ENCODE measurements at places on chromosomes 13 and 19.

GRCh38 chr13:29922896-29923295 is 72.5 kb upstream of the UBL3 start:
- DNase-seq = no peak

GRCh38 chr13:31485183-31485582 is 254.1 kb upstream of the RXFP2 start:
- no peak for DNase-seq

- no peak for DNase-seq
Observed at GRCh38 chr13:110323172-110323891, 16.2 kb downstream of the COL4A2 start.

DNA sequence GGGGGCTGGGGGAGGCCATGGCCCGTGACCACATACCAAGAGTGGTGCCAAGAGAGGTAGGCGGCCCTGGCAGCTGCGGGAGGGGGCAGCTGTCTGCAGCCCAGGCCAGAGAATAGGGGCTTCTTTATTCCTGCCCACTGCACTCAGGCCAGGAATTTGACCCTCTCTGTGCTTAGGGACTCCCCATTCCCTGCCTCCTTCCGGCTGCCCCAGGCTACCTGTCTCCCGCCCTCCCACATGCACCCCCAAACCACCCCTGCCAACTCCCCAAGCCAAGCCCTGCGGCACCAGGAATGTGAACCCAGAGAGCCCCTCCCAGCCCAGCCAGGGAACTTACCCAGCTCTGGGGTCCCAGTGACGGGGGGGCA is 687 bp downstream of the PLEKHA4 start:
- no peak for DNase-seq

DNA sequence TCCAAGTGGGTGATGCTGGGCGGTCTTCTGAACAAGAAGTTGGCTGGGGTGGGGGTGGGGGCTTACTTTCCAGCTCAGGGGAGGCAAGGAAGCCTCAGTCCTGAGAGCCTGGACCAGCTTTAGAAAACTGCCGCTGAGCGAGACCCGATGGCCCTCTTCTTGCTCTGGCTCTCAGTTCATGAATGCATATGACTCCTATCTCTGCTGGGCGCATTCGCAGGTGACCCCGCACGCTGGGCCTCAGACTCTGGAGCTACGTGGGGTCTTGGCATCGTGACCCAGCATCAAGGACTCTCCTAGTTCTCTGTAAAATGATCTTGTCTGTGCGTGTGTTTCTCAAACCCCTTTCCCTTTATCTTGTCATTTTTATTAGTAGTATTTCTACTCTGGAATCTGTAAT is 19.7 kb downstream of the PRAM1 start:
- no peak for DNase-seq

DNA sequence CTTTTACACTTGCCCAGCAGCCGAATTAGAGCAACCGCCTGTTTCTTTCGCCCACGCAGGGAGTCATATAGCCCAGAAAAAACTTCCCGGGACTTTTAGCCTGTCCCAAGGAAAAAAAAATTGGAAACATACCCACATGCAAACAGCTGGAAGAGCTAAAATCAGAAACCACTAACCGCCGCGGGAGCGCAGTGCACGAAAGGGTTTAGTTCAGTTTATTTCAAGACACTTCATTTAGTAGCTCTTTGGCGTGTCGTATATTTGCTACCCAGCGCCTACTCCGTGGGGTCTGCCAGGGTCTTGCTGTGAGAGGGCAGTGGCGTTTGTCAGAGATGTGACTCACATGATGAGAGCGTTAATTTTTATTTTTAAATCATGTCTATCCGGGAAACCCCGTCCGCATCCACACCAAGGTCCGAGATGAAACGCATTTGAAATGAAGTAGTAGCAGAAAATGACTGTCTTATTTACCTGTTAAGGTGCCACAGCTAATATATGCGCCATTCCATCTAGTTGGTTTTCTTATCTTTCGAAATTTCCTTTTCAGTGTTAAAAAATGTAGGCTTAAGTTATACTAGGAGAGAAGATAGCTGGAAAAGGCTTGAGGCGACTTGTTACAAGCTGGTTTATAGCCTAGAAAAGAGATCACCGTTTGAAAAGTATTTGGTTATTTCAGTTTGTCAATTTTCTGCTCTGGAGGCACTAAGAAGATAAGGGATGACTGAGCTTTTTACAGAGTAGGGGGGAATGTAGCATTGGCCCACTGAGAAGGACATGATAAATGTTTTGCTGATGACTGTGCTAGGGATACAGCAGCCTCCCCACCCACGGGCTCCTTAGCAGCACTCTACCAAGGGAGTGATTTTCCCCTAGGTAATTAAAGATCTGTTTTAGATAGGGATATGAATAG is 1.7 kb downstream of the KLF5 start:
- DNase-seq = no peak

DNA sequence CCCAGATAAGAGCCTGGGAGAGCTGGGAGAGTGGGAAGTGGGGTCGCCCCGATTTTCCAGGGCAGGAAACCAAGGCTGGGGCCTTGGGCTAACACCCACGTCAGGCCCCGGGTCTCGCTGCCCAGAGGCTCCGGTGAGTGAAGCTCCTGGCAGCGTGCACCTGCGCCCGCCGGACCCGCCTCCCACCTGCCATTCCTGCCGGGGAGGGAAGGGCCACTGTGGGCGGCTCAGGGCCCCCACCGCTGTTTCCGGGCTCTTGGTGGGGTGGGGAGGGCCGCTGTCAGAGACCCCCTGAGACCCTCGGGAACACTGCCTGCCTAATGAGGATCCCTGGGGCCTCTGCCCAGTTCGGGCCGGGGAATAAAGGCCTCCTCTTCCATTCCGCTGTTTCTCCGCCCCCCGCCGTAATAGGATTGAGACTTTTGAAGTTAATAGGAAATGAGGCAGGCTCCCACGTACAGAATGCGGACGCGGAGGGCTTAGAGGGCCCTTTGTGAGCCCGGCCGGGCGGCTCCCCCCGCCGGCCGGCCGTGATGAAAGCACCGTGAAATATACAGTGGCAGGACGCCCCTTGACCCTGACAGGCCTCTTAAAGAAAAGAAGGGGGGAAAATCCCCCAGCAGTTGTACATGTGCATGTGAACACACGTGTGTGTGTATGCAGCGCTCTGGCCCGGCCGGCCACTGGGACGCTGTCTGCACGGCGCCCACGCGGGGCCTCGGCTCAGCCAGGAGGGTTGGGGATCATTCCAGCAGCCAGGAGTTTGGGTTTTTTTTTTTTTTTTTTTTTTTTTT is 33.2 kb downstream of the EFNA2 start:
- DNase-seq = no peak

DNA sequence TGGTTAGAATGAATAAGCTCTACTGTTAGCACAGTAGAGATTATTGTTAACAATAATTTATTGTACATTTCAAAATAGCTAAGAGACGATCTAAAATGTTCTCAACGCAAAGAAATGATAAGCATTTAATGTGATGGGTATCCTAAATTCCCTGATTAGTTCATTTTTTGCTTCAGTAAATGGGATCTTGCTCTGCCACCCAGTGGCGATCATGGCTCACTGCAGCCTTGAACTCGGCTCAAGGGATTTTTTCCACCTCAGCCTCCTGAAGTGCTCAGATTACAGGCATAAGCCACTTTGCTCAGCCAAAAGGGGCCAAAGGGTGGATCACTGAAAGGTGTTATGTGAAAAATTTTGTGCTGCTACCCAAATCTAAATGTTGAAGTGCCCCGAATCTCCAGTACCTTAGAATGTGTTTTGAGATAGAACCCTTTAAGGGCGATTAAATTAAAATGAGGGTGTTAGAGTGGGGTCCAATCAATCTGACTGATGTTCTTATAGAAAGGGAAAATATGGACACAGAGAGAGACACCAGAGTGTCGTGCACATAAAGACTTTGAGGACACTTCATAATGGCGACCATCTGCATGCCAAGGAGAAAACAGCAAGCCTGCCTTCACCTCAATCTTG is 31.5 kb upstream of the ZNF766 start:
- DNase-seq = no peak

GRCh38 chr13:40503966-40504591 is 162.4 kb downstream of the FOXO1 start:
- DNase-seq = no peak

DNA sequence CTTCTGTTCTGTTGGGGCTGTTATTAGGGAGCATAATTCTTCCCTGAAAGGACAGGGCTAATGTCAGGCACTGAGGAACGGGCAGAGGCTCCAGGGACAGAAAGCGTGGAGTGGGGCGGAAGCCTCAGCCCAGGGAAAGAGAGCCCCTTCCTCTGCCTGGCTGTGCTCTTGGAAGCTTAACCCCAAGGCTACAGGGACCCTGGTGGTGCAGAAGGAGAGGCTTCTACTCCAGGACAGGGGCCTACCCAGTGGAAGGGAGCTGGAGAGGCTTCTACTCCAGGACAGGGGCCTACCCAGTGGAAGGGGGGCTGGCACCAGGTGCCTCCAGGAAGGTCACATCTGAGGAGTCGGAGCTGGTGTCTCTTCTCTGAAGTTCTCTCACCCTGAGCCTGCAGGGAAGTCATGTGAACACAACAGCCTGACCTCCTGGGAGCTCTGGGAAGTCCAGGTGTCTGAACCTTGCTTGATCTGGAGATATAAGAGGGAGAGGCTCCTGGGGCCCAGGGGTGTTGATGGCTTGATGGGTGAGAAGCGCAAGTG is 159.5 kb upstream of the SOX1 start:
- no peak for DNase-seq

- no peak for DNase-seq
Observed at GRCh38 chr13:103002279-103002678, 63.9 kb downstream of the SLC10A2 start.

- no peak for DNase-seq
Observed at GRCh38 chr19:55345818-55346724, 6.4 kb downstream of the KMT5C start.

- DNase-seq = no peak
Observed at GRCh38 chr13:46296115-46296822, 84.5 kb downstream of the LRRC63 start.

- no peak for DNase-seq
Observed at GRCh38 chr13:20373861-20374260, 141.7 kb upstream of the GJB6 start.

GRCh38 chr13:100347968-100348367 is 240.6 kb downstream of the GGACT start:
- DNase-seq = no peak

DNA sequence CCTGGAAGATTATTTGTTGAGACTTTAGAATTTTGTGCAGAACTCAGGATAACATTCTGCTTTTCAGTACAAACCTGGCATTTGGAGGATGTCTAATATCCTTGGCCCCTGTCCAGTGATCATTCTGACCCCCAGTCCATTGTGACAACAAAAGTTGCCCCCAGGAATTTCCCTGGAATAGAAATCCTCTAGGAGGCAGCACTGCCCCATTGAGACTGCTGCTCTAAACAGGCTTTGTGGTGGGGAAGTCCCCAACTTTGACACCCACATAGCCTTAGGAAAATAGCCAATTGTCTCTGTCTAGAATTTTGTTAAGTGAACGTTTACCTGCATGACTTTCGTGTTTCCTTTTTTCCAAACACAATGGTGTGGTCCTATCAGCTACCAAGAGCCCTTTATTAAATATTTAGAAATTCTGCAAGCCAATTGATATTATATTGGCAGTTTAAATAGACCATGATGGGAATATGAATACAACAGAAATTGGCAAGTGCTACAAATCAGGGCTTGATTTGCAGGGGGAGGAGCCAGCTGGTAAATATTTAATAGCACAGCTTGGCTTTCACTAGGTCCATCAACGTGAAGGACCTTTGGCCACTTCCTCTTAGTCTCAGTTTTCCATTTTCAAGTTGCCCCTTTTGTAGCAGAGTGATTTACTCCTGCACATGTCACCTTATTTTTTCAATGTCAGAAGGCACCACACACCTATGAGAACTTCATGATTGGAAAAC is 451.7 kb downstream of the EFNB2 start:
- no peak for DNase-seq

DNA sequence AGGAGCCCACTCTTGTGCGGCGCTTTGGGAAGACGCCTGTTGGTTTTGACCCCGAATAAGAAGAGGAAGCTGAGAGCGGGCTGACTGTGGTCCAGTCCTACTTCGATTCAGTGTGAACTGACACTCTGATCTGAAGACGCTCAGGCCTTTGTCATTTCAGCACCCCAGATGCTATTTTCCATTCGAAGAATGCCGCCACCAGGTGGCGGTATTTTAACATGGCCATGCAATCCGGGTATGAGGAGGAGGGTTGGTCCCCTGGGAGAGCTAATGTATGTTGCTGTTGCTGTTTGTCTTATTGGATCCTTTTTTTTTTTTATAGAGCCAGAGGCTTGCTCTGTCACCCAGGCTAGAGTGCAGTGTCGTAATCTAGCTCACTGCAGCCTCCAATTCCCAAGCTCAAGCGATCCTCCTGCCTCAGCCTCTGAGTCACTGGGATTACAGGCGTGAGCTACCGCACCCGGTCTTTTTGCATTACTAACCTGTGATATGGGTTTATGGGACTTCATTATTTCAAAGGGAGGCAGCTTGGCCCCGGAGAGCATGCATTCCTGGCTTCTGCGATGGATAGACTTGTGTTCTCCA is 803 bp upstream of the TIMM44 start:
- DNase-seq = peak; percentile 45

GRCh38 chr13:29535663-29536655 is 59.5 kb downstream of the SLC7A1 start:
- DNase-seq = no peak

GRCh38 chr19:18586306-18586705 is 2.3 kb upstream of the REX1BD start:
- DNase-seq = no peak

- DNase-seq = no peak
Observed at GRCh38 chr13:40681341-40682146, 15.1 kb upstream of the FOXO1 start.

GRCh38 chr19:16398530-16399249 is 73.1 kb downstream of the EPS15L1 start:
- no peak for DNase-seq

- DNase-seq = no peak
Observed at GRCh38 chr19:41570179-41570578, 5.8 kb upstream of the CEACAM21 start.

DNA sequence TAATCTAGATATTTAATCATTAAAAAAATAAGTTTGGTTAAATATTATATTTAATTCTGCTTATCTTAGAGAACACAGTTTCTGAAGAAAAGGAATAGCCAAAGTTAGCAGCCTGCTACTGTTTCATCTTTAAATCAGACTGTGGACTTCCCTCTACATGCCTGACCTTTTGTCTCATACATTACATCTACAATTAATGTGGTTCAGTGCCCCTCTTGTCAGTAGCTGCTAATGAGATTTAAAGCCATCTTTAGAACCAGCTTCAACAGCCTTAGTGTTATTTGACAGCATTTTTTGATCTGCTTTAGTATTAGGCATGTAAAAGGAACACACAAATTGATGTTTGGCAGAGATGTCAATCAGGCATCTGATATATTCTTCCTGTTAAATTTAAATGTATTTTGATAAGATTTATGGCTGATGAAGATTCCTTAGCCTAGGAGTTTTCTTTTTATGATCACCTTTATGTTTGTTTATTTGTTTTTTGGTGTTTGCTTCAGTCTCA is 1925.8 kb upstream of the PRR20A start:
- no peak for DNase-seq

GRCh38 chr13:41213316-41213715 is 18.9 kb upstream of the KBTBD7 start:
- no peak for DNase-seq

DNA sequence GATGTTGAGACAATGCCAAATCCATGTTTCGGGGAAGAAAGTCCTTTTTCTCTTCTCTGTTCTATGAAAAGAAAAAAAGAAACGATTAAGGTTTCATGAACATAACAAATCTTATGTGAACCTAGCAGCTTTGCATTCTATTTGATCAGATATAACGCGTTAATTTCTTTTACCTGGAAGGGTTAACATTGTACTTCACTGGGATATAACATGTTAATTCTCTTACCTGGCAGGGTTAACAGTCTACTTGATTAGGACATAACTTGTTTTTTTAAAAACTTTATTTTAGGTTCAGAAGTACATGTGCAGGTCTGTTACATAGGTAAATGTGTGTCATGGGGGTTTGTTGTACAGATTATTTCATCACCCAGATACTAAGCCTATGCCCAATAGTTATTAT is 68.8 kb downstream of the CPAMD8 start:
- DNase-seq = no peak

Data from esophagus squamous epithelium (tissue), 5 donors.